ENCODE measurements at places on chromosomes 6 and 20. TPM values are rescaled to one million over a fixed set of nuclear protein-coding genes. Genes with fewer than 3 reads are reported as not detected.

- H3K4me3 ChIP-seq = no peak overlapping the region
- no peak for DNase-seq
- no peaks in the 10 kb centered on the region for H3K27me3 ChIP-seq
- no peaks in the 10 kb centered on the region for H3K36me3 ChIP-seq
- no peaks in the 10 kb centered on the region for H3K4me1 ChIP-seq
- no peak overlapping the region for H3K27ac ChIP-seq
Measured at GRCh38 chr6:117495869-117496268, 13.4 kb downstream of the DCBLD1 start.

- no peaks in the 10 kb centered on the region for H3K4me1 ChIP-seq
- H3K36me3 ChIP-seq = no peaks in the 10 kb centered on the region
- no peaks in the 10 kb centered on the region for H3K27me3 ChIP-seq
- H3K27ac ChIP-seq = no peak overlapping the region
- DNase-seq = no peak
Measured at GRCh38 chr20:52529826-52530225, 338.2 kb upstream of the ZFP64 start.

- peaks cover 2% of the 10 kb centered on the region for H3K4me1 ChIP-seq
- no peak overlapping the region for H3K4me3 ChIP-seq
- H3K27ac ChIP-seq = no peak overlapping the region
- H3K36me3 ChIP-seq = no peaks in the 10 kb centered on the region
- no peak for DNase-seq
- H3K27me3 ChIP-seq = no peaks in the 10 kb centered on the region
Measured at GRCh38 chr6:130810307-130811030, 16.7 kb upstream of the SMLR1 start.

Gene PAX1
- total RNA-seq = 0.58 TPM

Data from muscle of leg (tissue), 16 donors.